Suppressor macrophage treated with lipopolysaccharide for 1 hour (primary cell): ENCODE measurements at places on chromosomes 2 and 18.
A peak's percentile ranks its signal among the peaks of the same experiment; 100 is the strongest.

DNA sequence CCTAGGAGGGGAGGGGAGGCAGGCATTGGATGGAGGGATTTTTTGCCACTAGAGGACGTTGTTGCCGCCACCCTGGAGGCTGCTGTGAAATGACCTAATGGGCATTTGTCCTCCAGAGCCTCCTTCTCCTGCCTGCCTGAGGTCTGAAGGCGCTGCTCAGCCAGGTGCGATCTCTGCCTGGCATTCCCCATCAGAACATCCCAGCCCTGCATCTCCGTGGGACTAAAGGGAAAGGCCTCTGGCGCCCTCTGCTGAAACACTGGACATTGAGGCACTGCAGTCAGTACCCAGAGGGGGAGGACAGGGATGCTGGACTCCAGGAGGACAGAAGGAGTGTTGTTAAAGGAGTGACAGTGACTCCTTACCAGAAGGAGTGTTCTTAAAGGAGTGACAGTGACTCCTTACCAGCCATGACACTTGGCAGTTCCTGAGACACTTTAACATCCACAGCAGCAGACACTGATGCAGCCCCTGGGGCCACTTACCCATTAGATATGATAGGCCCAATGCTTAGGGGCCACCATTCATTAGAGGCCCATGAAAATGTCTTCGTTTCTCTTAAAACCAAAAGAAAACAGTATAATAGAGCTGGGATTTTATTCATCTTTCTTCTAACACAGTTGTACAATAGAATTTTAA is 17.0 kb downstream of the THNSL2 start:
- peak; percentile 55 for DNase-seq

GRCh38 chr2:70603066-70603465 is 49.4 kb upstream of the TGFA start:
- no peak for DNase-seq

DNA sequence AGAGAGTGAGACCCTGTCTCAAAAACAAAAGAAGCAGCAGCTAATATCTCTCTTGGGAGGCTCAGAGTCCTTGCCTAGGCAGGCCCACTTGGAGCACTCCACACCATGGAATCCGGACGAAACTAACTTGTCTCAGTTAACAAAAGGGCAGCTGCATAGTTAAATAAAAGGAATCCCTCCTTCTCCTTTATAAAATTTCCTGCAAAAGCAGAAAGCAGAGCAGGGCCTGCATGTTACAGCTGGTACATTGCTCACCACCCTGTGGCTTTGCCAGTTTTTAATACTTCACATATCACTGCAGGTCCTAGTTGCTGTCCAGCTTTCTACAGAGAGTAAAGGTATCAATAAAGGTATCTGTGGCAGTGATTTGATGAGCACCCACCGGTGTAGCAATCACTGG is 93.6 kb downstream of the ASAP2 start:
- DNase-seq: no peak

DNA sequence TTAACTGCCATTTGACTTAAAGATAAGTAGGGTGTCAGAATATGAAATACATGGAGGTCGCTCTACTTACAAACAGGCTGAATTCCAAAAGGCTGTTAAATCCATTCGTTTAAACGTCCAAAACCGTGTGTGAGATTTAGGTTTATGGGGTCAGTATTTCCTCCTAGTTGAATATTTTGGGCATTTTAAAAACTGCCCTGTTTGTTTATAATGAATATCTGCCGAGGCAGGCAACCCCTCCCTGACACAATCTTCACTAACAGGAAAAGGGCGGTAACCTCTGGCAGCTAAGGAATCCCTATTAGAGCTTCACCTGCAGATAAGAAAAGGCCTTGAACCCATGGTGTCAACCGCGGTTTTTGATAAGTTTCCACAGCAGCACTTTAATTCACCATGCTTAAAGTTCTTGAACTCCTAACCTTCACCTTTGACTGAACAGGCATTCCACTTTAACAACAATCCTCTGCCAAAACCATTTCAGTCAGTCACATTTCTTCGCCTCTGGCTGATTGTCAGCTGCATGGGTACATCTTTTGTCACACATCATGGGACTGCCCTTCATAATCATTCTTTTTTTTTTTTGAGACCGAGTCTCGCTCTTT is 17.8 kb downstream of the TRAK2 start:
- DNase-seq: no peak

DNA sequence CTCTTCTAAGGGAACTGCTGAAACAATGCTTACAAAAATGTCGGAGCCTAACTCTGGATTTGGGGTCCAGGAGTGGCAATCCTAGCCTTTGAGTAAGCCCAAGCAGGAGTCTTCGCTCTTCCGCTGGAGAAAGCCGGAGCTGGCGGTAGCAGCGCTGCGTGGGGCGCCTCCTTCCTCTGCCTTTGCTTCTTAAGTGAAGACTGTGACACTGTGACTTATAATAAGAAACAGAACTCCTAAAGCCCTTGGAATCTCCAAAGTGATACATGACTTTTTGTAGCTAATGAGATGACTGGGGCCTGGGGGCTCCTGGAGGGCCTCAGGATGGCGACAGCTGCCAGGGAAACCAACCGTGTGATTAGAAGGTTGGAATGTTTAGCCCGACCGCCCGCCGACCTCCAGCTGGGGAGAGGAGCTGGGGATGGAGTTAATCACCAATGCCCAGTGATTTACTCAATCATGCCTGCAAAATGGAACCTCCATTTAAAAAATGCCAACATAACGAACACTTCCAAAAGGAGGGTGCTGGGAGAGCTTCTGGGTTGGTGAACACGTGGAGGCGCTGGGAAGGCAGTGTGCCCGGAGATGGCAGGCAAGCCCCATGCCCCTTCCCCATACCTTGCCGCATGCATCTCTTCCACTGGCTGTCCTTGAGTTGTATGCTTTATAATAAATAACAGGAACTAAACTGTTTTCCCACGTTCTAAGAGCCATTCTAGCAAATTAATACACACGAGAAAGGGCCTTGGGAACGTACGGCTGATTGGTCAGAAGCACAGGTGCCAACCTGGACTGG is 29.0 kb upstream of the MAL start:
- DNase-seq: no peak

DNA sequence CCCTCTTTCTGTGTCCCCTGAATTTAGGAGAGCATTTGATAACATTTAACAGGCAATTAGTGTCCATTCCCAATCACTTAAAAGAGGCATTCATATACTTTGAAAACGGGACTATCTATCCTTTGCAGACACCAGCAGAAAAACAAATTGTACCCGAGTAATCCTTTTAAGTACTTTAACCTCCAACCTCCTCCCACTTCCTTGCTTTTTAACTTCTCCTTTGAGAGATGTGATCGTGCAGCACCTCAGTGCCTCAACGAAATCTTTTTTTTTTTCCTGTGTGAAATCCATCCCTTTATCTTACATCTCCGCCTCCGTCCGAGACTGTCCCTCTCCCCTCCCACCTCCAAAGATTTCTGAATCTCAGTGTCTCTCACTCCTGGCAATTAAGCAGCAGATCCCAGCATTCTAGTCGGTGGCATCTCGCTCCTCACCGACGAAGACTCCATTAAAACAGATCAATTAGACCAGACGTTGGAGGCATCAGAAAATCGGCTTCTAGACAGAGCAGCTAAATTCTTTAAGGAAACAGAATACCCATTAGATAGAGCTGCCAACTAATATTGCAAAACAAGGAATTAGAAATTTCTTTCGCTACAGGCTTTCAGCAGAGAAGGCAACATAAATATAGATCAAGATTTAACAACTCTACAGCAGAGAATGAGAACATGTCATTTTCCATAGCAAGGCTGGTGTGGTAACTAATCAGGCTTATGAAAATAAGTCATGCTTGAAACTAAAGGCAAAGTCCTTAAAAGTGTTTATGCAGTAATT is 1.9 kb upstream of the TMEFF2 start:
- peak; percentile 6 for DNase-seq

- DNase-seq: no peak
These were observed 156.2 kb downstream of the SH3RF3 start for GRCh38 chr2:109285244-109285651.

DNA sequence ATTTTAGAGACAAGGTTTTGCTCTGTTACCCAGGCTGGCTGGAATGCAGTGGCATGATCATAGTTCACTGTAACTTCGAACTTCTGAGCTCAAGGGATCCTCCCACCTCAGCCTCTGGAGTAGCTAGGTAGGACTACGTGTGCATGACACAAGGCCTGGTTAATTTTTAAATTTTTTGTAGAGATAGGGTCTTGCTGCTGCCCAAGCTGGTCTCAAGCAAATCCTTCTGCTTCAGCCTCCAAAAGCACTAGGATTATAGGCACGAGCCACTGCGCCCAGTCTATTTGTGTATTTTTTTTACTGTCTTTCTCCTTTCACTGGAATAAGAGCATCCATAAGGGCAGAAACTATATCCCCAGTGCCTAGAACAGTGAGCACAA is 89.3 kb downstream of the PLEKHM3 start:
- no peak for DNase-seq

DNA sequence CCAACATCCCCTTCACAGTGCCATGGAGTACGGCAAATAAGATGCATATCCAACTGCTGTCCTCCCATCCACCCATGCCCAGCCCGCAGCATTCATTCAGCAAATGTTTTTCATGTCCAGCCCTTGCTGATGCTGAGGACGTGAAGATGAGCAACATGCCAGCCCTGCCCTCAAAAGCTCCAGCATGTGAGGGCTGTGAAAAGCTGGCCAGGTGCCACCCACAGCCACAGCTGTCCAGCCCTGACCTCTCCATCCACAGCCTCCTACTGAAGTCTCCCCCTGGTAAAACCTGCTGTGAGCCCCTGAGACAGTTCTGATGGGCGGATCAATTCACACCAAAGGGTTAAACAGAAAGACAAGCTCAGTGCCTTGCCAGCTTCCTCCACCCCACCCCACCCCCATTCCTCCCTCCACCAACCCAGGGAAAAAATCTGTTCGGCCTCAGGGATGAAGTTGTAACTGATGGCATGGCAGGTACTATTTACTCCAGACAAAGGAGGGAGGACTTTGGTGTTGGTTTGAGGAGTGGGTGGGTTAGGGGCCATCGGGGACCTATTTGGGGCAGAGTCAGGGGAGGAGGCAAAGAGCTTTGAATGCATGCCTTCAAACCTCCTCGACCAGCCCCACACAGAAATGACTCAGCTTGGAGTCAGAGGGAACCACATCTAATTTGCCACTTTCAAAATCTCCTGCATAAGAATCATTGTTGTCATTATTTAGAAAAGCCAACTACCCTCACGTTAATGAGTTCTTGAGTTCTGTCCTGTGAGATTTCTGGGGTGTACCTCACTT is 4.3 kb downstream of the ZBTB7C start:
- DNase-seq: peak; percentile 34

GRCh38 chr2:240796543-240797499 is 23.2 kb downstream of the KIF1A start:
- DNase-seq: no peak

GRCh38 chr2:119871725-119872124 is 112.0 kb downstream of the PTPN4 start:
- no peak for DNase-seq

GRCh38 chr18:2902327-2902726 is 55.5 kb downstream of the EMILIN2 start:
- DNase-seq: no peak

- DNase-seq: no peak
These were observed 170.0 kb downstream of the HRH4 start for GRCh38 chr18:24630346-24630880.

GRCh38 chr2:162116352-162116751 is 35.7 kb downstream of the GCG start:
- no peak for DNase-seq
